NCI-H1092 (cell line): ENCODE measurements at places on chromosomes 5 and 9.

GRCh38 chr9:37617832-37618231 is 25.4 kb upstream of the TOMM5 start:
- DNase-seq = no peak

GRCh38 chr9:134063571-134064450 is 4.0 kb downstream of the BRD3 start:
- DNase-seq = no peak

DNA sequence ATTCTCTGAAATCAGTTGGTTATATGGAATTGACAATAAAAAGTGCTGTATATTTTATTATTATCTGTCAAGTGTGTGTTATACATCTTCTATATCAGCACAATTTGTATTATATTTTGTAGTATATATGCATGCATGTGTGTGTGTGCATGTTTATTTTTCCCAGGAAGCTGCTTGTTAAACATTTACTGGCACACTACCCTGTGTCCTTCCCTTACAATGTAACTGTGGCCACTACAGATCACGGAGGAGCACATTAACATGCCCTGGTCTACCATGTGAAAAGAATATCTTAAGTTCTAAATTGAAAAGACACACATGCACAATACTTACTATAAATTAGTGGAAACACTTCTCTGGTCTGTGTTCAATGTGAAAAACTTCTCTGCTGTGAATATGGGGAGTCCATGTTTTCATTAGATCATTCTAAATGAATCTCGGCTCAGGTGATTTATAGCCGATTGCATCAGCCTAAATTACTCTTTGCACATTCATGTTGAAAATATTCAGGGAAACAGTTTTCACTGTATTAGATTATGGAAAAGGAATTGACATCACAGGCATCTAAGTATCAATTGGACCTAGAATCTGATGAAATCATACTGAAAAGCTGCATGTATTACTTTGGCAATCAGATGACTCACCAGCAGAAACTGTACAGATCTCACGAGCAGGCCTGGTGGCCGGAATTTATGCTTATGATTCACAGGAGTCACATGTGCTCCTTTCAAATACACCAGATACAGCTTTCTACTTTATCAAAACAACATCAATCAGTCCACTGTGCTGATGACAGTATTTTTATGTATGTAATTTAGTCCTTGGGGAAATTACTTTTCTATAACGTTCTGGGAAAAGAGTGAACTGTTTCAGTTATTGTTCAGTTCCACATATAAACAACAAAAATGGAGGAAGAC is 39.4 kb downstream of the LURAP1L start:
- DNase-seq = peak; percentile 70

DNA sequence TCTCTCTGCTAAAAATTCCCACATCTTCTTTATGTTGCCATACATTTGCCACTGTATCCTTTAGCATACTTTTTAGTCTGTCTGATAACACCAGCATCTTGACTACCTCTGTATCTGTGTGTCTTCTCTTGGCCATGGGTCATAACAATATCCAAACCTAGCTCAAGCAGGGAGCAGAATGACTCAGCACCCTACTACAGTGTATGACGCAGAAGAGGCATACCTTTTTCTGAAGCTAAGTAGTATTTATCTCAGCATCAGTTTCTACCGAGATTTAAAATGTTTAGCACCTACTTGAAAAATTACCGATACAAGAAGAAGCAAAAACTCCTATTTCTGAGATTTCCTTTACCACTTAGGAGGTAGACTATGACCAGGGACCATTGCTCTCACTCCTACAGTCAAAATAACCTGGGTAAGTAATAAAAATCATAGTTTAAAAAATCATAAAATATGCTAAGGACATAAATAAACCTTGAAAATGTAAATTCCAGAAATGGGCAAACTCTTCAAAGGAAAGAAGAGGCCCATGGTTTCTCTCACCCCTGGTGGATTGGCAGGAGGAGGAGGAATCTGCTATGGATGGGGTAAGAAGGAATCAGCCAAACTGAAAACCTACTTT is 286.5 kb downstream of the MAST4 start:
- DNase-seq = no peak

- DNase-seq = no peak
Measured at GRCh38 chr5:109573256-109573655, 116.5 kb upstream of the MAN2A1 start.

DNA sequence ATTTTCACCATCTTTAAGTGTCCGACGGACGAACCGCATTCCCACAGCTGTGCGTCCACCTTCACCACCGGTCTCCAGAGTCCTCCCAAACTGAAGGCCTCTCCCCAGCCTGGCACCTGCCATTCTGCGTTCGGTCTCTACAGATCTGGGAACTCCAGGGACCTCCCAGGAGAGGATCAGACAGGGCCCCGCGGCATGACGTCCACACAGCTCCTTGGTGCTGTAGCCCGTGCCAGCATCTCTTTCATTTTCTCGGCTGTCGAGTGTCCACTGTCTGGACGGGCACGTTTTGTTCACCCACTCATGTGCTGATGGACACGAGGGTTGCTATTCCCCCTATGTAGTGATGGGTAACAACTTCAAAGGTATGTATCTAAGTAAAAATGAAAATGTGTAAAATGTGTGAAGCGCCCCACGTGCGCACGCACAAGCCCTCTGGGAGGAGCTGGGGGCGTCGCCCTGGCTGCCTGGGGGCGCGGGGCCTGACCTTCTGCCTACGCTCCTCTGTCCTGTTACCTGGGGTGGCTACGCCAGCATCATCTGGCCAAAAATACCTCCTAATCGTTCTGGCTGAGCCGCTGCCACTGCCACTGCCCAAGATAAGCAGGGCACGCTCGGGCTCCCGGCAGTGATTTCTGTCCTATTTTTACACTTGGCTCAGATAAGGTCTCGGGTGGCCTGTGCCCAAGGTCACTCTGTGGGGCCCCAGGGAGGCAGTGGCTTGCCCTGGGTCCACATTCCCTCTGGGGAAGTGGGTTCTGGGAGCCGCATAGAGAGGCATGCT is 10.8 kb upstream of the SLC12A7 start:
- no peak for DNase-seq

- DNase-seq = no peak
Measured at GRCh38 chr9:93826209-93826608, 128.9 kb downstream of the BARX1 start.

DNA sequence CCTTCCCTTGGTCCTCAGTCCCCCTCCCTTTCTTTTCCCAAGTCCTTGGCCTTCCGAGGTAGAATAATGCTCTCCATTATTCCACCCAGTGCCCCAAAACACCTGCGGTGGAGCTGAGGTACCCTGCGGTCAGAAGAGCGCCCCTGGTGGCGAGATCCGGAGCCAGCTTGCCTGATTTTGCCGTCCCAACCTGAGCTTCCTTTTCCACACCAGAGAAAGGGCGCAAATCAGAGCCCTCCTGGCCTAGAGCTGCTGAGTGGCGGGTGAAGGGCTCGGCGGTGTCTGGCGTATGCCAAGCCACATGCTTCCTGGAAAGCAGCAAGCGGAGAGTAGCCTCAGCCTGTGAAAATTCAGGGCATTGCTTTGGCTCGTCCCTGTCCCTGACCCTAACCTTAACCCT is 21.1 kb upstream of the CARTPT start:
- no peak for DNase-seq

DNA sequence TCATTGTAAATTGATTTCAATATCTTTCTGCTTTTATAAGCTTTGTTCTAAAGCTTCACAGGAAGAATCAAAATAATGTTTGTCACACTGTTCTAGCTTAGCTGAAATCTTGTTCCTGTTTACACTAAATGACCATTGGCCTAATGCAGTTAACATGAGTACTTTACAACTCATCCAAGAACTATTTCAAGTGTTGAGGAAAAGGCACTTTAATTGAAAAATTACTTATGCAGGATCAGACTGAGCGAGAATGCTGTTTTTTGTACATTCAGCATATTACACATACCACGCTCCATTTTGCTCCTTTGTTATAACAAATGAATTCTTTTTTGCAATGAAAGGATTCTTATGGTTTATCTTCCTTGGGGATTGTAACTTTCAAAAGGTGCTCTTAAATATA is 22.4 kb upstream of the SMIM15 start:
- DNase-seq = no peak

DNA sequence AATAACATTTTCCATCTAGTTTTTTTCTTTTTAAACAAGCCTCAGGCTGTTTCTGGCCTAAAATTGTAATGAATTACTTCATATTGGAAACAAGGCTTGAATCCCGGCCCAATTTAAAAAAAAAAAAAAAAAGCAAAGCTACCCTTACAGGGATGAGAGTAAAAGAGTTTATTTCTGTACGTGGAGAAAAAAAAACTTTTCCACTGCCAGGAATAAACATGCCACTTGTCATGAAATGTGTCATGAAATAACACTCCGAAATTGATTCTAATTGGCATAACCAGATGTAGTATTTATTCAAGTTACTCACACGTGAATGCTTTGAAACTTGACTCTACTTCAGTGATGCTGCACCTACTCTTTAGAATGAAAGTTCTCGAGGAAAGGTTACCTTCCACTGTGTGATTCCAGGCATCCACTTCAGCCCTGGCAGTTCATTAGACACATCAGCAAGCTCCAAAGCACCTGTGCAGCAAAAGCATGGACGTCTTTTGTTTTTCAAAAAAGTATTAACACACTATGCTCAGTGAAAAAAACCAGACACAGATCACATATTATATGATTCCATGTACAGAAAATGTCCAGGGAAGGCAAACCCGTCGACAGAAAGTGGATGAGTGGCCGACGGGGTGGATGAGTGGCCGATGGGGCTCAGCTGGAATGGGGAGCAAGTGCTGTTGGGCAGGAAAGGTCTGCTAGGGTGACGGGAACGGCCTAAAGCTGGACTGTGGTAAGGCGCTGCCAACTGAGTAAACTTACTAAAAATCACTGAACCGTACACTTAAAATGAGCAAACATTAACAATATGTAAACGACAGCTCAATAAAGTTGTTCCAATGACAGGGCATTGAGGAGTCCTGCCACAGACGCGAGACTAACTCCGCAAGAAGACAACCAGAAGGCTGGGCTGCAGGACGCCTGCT is 21.2 kb downstream of the NSUN2 start:
- DNase-seq = no peak

GRCh38 chr9:93092251-93092991 is 3.6 kb upstream of the CARD19 start:
- no peak for DNase-seq

DNA sequence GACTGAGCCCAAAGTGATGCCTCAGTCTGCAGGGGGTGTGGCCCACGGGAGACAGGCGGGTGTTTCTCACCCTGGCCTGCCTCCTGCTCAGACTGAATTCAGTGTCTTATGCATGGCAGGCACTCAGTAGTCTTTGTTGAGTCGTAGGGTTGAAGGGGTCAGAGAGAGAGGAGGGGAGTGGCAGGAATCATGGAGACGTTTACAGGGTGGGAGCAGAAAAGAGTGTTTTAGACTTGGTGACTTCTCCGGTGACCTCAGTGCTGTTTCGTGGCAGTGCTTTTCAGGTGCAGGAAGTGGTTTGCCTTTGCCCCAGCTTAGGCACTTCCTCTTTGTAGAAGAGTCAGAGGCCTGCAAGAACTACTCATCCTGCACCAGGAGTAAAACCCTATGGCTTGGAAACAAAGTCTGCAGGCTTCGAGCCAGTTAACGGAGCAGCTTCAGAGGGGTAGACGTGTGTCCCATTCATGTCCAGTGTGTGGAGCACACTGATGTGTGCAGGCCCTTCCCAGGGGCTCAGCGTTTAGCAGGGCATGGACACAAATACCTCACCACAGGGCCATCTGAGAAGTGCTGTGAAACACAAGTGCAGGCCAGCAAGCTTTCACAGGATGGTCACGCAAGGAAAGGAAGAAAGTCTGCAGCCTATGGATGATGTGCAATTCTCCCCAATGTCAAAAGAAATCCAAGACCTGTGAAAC is 24.5 kb upstream of the SEMA4D start:
- DNase-seq = no peak

DNA sequence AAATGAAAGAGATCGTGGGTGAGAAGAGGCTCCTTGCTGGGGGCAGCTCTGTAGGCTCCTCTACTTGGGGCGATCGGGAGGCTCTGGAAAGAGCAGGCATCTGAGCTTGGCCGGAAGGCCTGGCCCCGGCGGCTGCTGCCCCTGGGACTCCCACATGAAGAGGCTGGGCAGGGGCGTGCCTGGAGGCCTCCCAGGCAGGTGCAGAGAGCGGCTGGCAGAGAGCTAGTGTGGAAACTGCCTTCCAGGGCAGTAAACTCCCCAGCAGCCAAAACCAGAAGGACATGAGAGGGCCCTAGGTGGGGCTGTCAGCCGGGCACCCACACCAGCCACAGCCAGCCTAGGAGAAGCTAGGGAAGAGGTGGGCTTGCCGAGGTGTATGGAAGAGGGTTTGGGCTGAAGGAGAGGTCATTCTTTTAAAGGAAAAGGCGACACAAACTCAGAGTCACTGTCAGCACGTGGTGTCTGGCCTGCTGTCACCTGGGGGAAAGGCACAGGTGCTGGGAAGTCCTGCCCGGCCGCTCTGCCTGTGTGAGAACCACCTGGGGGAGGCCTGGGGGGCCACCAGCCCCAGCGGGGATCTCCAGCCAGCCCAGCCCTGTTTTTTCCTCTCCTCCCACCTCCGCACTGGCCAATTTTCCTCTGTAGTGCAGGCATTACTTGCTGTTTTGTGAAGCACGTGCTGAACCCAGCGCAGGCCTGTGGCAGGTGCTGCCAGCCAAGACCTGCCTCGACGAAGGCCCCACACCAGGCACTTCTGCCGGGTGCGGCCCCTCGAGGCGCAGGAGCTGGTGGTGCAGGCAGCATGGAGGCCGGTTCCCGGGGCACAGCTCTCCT is 44.8 kb upstream of the EGFL7 start:
- DNase-seq = no peak

- no peak for DNase-seq
Measured at GRCh38 chr5:39203951-39204350, 15.4 kb downstream of the FYB1 start.

DNA sequence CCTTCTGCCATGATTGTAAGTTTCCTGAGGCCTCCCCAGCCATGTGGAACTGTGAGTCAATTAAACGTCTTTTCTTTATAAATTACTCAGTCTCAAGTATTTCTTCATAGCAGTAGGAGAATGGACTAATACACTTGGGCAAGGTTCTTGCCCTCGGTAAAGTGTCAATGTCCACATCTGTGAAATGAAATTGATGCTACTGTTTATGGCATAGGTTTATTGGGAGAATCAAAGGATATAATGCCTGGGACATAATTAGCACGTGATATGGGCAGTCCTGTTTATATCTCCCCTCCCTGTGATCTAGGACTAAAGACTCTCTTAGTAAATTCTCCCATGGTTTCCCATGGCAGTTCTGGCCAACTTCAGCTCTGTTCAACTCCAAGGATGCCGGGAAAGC is 19.4 kb downstream of the TMEM174 start:
- no peak for DNase-seq

DNA sequence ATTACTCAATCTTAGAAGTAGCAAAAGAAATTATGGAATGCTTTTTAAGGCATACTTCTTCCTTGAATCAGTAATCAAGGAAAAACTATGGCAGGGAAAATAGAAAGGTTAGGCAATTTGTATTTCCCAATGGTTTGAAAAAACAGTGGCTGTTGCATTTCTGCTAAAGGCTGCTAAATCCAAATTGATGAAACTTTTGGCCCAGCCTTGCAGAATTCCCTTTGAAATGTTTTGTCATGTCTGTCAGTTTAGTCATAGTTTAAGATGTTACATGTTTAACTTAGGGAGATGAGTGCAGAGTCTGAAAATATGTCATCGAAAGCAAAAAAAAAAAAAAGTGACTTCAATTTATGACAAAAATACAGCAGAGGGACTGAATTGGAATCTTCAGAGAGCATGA is 878.9 kb upstream of the WWC1 start:
- DNase-seq = no peak

- no peak for DNase-seq
Measured at GRCh38 chr9:71446106-71446472, 322.2 kb downstream of the CEMIP2 start.

GRCh38 chr9:18579536-18579935 is 105.6 kb downstream of the ADAMTSL1 start:
- DNase-seq = no peak

GRCh38 chr5:2111569-2112105 is 228.9 kb upstream of the IRX4 start:
- DNase-seq = no peak
